Tibial nerve (tissue), 4 donors: ENCODE measurements at places on chromosomes 5 and 9.
A peak's percentile ranks its signal among the peaks of the same experiment; 100 is the strongest.

GRCh38 chr5:92777421-92777820, 803.6 kb downstream of the NR2F1-AS1 start:
- H3K27me3 ChIP-seq: no peaks in the 10 kb centered on the region
- H3K36me3 ChIP-seq: no peaks in the 10 kb centered on the region
- H3K27ac ChIP-seq: no peak overlapping the region
- H3K4me1 ChIP-seq: no peaks in the 10 kb centered on the region
- DNase-seq: no peak

DNA sequence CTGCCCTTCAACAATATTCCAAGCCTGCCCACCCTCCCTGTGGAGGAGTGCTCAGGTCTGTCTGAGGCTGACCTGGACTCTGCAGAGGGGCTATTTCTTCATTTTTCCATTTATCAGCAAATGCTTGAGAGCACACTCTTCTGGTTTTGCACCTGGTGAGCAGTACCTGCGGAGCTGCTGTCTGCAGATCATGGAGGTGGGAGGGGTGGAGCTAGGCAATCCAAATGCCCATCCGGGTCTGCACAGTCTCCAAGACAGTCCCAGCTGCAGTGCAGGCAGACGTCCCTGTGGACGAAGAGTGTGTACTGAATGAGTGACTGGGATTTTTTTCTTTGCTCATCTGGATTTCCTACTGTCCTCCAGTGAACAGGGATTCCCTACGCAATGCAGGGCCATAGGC, 239.8 kb downstream of the IRX2 start:
- no peaks in the 10 kb centered on the region for H3K4me1 ChIP-seq
- no peak for DNase-seq

DNA sequence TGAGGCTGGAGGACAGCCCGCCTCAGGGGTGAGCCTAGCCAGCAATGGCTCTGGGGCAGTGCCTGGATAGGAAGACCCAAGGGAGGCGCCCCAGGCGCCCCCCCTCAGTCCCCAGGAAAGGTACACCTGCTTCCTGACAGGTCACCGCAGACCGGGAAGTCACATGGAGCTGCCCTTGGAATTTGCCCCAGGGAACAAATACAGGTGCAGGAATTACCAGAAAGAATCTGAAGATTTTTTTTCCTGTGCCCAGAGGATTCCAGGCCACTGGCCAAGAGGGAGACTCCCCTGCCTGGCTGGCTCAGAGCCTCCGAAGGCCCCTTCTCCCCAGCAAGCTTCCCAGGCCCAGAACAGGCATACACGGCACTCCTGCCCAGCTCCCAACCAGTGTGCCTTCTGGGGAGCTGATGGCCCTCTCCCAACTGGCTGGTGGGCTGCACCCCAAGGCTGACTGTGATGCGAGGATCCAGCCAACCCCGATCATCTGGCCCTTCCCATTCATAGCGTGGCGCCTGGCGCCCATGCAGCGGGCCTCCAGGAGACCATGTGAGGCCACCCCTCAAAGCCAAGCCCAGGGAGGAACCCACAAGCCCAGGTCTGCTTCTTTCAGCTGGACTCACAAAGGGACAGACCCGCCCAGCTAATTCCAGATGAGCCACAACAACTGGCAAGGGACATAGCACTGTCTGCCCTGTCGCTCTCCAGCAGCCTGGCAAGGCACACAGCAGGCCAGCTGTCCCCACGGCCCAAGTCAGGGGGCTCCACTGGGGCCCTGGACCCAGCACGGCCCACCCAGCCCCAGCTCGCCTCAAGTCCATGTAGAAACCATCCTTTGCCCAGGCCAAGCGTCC, 2.3 kb downstream of the TPRN start:
- H3K36me3 ChIP-seq: no peaks in the 10 kb centered on the region
- H3K4me1 ChIP-seq: peaks cover 7% of the 10 kb centered on the region
- H3K27me3 ChIP-seq: no peaks in the 10 kb centered on the region
- DNase-seq: no peak
- peak overlapping the region; percentile 65 for H3K27ac ChIP-seq

DNA sequence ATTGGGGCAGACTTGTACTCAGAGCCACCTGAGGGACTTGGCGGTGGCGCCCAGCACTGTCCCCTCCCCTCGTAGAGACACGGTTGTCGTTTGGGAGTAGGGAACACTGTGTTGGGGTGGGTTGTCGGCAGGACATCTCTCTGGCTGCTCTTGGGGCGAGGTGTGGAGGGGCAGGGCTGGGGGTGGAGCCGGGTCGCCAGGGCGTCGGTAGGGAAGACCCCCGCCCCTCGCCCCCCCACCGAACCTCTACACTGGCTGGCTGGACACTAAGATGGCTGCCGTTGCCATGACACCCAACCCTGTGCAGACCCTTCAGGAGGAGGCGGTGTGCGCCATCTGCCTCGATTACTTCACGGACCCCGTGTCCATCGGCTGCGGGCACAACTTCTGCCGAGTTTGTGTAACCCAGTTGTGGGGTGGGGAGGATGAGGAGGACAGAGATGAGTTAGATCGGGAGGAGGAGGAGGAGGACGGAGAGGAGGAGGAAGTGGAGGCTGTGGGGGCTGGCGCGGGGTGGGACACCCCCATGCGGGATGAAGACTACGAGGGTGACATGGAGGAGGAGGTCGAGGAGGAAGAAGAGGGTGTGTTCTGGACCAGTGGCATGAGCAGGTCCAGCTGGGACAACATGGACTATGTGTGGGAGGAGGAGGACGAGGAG, 778 bp downstream of the TRIM41 start:
- H3K27me3 ChIP-seq: no peaks in the 10 kb centered on the region
- peak overlapping the region; percentile 96 for H3K27ac ChIP-seq
- H3K4me3 ChIP-seq: peak overlapping the region; percentile 91
- peaks cover 19% of the 10 kb centered on the region for H3K36me3 ChIP-seq
- no peaks in the 10 kb centered on the region for H3K4me1 ChIP-seq

DNA sequence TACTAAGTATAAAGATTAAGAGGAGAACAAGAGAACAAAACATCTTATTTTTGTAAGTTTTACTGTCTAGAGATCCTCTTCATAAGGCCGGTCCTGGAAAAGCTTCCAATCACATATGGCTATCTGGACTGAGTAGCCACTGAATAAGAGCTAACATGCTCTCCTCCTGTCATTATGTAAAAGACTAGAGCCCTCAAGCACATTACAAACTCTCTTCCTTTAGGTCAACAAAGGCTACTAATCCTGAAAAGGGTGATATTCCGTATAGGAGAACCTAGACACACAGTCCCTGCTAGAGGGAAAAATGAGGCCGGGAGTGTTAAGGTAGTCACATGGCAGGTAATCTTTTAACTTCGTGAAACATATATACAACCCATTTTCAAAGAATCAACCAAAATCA, 665.6 kb downstream of the EFNA5 start:
- no peak for DNase-seq
- H3K27me3 ChIP-seq: no peaks in the 10 kb centered on the region
- H3K27ac ChIP-seq: no peak overlapping the region
- H3K4me1 ChIP-seq: no peaks in the 10 kb centered on the region

- no peak overlapping the region for H3K4me3 ChIP-seq
- H3K36me3 ChIP-seq: no peaks in the 10 kb centered on the region
- no peaks in the 10 kb centered on the region for H3K4me1 ChIP-seq
- no peak overlapping the region for H3K27ac ChIP-seq
- H3K27me3 ChIP-seq: no peaks in the 10 kb centered on the region
Measured at GRCh38 chr5:129082225-129083136, 12.1 kb upstream of the ISOC1 start.

GRCh38 chr9:75130621-75131230, 42.4 kb downstream of the OSTF1 start:
- H3K27me3 ChIP-seq: no peaks in the 10 kb centered on the region
- no peak for DNase-seq
- no peak overlapping the region for H3K27ac ChIP-seq
- H3K4me3 ChIP-seq: no peak overlapping the region

GRCh38 chr9:69427286-69427685, 102.3 kb downstream of the ENTREP1 start:
- H3K4me1 ChIP-seq: no peaks in the 10 kb centered on the region
- no peaks in the 10 kb centered on the region for H3K27me3 ChIP-seq
- H3K4me3 ChIP-seq: no peak overlapping the region

- no peaks in the 10 kb centered on the region for H3K27me3 ChIP-seq
- H3K4me1 ChIP-seq: no peaks in the 10 kb centered on the region
- no peak for DNase-seq
- H3K27ac ChIP-seq: no peak overlapping the region
Measured at GRCh38 chr5:310516-310915, 11.0 kb upstream of the AHRR start.

DNA sequence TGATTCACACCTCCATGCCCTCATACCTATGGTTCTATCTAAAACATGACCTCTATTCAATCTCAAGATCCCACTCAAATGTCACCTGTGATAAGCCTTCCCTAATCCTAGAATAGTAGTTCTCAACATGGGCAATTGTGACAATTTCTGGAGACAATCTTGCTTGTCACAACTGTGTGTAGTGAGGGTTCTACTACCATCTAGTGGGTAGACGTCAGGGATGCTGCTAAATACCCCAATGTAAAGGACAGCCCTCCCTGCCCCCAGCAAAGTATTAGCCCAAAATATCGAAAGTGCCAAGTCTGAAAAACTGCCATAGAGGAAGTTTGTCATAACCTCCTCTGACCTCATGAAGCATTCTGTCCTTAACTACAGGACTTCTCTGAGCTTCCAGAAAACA, 32.0 kb downstream of the TBCA start:
- peaks cover 35% of the 10 kb centered on the region for H3K4me1 ChIP-seq
- no peaks in the 10 kb centered on the region for H3K27me3 ChIP-seq
- no peaks in the 10 kb centered on the region for H3K36me3 ChIP-seq

DNA sequence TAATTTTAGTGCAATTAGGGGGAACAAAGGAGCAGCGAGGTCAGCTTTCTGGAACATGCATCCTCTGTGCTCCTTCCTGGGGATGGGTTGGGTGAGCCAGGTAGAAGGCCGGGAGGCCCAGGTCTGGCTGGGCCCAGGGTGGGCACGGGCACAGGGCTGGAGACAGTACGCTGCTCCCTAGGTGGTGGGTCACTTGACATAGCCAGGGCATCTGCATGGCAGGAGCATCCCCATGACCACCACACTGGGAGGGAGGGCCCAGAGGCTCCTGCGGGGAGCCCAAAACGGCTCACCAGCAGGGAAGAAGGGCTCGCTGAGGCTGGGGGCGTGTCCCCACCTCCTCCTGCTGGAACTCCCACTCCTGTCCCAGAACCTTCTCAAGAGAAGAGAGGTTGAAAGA, 216.8 kb downstream of the NXNL2 start:
- H3K36me3 ChIP-seq: no peaks in the 10 kb centered on the region
- DNase-seq: no peak
- H3K4me1 ChIP-seq: peaks cover 9% of the 10 kb centered on the region
- no peak overlapping the region for H3K4me3 ChIP-seq

DNA sequence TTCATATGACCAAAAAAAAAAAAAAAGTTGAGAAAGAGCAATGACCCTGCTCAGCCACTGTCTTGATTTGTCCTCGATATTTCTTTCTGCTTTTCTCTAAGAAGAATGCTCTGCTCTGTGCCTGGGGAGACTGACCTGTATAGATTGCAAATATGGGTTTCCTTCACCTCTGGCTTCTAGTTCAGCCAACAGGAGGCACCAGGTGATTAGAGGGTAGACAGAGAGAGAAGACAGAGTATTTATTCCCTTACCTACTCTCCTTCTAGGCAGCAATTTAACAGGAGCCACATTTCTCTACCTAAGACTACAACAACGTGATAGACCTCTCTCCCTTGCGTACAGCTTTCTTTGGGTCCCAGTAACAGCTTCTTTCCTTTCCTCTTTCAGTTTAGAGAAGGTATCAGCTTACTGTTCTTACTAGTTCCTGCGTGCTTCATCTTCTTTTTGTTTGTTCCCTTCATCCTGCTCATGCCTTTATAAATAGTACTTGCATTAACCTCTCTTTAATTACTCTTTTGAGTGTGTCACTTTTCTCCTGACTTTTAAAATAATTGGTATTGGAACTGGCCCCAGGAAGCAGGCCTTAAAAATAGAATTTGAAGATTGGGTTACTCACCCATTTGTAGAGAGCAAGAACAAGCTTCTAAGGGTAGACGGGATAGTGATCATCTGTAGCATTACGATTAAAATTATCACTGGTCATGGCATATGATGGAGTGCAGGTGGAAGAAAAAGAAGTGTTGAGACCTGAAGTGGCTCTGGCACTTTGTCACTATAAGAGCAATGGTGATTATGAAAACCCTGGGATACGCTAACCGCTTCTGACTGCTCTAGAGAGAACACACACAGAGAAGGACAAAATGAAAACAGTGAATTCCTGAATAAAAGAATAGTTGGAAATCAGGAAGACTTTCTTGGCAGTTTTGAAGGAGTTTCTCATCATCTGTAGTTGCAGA, 161.2 kb upstream of the FSTL4 start:
- no peaks in the 10 kb centered on the region for H3K4me1 ChIP-seq
- H3K4me3 ChIP-seq: no peak overlapping the region
- no peak for DNase-seq
- no peaks in the 10 kb centered on the region for H3K36me3 ChIP-seq

DNA sequence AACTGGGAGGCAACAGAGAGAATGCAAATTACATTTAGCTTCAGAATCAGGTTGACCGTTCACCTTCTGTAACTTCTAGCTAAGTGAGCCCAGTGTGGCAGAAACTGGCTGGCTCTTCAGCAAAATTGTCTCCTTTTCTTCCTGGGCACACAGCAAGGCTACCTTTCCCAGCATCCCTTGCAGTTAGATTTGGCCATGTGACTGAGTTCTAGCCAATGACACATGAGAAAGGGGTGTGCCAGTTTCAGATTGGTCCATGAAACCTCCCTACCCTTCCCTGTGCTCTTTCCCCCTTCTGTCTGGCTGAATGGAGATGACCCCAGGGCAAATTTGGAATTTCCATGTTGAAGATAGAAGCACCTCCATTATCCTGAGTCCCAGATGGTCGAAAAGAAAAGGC, 72.5 kb upstream of the SMIM23 start:
- no peak overlapping the region for H3K27ac ChIP-seq
- H3K27me3 ChIP-seq: no peaks in the 10 kb centered on the region
- no peaks in the 10 kb centered on the region for H3K4me1 ChIP-seq
- no peaks in the 10 kb centered on the region for H3K36me3 ChIP-seq
- H3K4me3 ChIP-seq: no peak overlapping the region

DNA sequence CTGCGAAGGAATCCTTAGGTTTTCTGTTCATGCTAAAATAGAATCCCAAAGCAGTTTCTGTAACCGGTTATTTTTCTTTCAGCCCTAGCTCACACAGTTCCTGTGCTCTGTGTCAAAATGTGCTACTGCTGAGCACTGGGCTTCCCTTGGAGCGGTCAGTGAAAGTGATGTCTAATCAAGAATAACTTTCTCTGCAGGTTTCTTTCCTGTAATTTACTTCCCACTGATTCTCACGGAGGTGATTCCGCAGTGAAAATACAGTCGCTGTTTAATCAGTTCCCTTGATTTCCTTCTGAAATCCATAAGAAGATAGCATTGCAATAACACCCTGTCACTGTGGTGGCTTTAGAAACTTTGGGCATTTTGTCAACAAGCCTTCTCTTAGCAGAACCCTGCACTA, 112.0 kb upstream of the ISL1 start:
- no peak overlapping the region for H3K4me3 ChIP-seq
- no peaks in the 10 kb centered on the region for H3K36me3 ChIP-seq
- DNase-seq: no peak
- no peaks in the 10 kb centered on the region for H3K4me1 ChIP-seq
